Psoas muscle (tissue), 8 donors: ENCODE measurements at places on chromosomes 2 and 18. TPM values are rescaled to one million over a fixed set of nuclear protein-coding genes. Genes with fewer than 3 reads are reported as not detected.

MDH1B gene
- polyA plus RNA-seq: 0.14 TPM

HMSD gene
- polyA plus RNA-seq: not detected

DNA sequence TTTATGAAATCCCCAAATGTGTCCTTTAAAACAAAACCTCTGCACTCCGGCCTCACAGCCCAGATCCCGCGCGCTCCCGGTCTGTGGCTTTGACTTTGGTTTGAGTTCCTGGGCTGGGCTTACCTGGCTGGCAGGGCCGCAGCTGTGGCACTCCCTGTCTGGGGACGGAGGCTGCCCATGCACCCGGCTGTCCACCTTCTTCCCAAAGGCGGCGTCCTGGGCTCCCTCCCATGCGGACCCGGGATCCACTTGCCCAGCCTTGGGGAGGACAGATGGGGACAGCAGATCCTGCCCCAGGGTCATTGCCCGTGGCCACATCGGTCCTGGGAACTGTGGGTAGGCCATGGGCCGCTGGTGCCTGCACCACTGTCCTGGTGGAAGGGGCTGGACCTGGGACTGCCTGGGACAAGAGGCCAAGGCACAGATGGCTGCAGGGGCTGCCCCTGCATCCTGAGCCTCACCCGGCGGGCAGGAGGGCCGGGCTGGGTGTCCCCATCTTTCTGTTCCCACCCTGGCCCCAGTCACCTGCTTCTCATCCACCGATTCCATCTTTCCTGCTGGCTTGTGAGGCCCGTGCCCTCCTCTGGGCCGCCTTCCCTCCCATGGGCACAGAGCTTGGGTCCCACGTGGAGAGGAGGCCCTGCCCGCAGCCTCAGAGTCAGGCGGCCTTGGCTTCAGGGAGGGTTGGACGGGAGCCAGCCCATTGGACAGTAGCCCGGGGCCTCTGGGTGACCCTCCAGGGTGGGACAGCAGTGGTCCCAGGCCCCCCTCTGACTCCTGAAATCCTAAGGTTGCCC, 27.7 kb downstream of the NFATC1 start:
- DNase-seq: no peak

GRCh38 chr2:76050196-76050595, 339.5 kb upstream of the GCFC2 start:
- no peak for DNase-seq

GRCh38 chr2:175889701-175890302, 112.3 kb downstream of the LNPK start:
- no peak for DNase-seq

BMP10 gene
- not detected for polyA plus RNA-seq

PFN4 gene
- polyA plus RNA-seq: 0.35 TPM

ADRA2B gene
- 1.9 TPM for polyA plus RNA-seq

RAB31 gene
- 3.0 TPM for polyA plus RNA-seq

CYP1B1 gene
- polyA plus RNA-seq: 5.0 TPM

DNA sequence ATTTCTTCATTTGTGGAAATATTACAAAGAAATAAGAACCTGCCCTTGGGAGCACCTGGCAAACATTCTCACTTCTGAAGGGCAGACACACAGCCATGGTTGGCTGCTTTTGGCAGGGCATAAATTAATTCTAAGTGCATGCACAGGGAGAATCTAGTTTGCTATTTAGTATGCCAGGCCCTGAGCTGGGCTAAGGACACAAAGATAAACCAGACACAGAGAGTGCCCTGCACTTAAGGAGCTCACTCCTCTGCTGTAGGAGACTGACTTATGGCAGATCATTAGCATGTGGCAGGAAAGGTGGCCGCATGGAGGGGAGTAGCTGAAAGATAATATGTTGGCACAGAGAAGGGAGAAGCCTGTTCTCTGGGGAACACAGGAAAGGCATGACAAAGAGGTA, 367.0 kb downstream of the LPIN1 start:
- no peak for DNase-seq

- DNase-seq: no peak
These were observed 43.4 kb downstream of the ZNF516 start for GRCh38 chr18:76451396-76452331.

GRCh38 chr18:38313831-38314230, 748.2 kb upstream of the CELF4 start:
- no peak for DNase-seq

CCDC121 gene
- polyA plus RNA-seq: 1.6 TPM

DNA sequence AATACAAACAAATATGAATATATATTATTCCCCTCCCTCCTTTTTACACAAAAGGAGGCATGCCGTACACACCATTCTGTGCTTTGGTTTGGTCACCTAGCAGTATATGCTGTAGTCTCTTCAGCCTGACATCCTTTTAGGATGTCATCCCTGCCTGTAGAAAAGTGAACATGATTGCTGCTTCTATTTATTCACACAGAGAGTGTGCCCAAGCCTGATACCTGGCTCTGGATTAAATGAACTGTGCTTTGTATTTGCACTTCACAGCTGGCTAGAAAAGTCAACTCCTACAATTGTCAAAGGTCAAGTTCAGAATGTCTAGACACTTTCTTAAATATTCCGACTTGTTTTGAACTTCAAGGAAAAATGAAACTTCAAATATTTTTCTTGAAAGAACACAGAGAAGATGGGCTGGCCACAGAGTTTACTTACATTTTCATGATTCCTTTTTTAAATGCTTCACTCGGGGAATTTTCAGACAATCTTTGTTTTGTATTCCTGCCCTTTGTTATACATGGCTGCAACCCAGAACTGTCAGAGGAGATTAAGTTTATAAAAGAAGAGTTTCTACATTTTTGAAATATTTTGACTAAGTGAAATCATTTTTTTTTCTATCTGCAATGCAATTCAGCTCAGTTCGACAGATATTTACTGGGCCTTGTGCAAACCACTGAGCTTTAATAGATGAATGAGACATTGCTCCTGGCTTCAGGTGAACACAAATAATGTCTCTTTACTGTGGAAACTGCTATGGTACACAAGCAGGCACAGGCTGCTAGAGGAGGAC, 33.5 kb downstream of the DAPL1 start:
- DNase-seq: no peak

DNA sequence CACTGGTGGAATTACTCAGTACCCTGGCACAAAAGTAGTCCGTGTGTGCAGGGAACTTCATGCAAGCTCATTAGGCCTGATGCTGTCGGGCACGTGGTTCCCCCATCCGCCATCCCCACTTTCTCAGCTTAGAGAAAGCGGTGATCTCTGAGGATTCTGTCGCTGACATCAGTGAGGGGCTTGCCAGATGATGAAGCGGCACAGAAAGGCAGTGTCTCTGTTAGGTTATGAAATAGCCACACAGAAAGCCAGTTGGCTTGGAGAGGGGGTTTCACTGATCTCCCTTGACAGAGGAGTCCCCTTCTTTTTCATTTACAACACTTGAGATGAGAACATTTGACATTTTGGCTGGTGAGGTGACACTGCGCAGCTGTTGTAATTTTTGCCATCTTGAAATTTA, 179.7 kb downstream of the FAM210A start:
- DNase-seq: no peak

DNA sequence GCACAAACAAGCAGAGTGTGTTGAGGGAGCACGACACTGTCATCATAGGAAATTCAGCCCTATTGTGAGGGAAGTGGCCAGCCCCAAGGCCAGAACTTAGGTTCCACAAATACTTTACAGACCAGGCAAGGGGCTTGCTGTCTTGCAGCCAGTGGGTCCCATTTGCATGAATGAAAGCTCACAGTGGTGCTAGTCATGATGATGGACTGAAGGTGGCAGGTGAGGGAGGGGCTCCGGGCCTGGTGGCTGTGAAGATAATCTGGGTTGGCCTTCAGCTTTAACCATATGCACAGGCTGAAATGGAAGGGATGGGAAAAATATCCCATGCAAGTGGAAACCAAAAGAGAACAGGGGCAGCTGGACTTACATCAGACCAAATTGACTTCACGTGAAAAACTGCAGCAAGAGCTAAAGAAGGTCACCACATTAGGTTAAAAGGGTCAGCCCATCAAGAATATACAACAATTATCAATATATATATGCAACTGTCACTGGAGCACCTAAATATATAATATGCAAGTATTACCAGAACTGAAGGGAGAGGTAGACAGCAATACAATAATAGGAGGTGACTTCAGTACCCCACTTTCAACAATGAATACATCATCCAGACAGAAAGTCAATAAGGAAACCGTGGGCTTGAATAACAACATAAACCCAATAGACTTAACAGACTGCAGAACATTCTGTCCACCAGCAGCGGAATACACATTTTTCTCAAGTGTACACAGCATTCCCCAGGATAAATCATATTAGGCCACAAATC, 39.6 kb downstream of the DCDC2C start:
- no peak for DNase-seq

TNS1 gene
- polyA plus RNA-seq: 155 TPM

DNA sequence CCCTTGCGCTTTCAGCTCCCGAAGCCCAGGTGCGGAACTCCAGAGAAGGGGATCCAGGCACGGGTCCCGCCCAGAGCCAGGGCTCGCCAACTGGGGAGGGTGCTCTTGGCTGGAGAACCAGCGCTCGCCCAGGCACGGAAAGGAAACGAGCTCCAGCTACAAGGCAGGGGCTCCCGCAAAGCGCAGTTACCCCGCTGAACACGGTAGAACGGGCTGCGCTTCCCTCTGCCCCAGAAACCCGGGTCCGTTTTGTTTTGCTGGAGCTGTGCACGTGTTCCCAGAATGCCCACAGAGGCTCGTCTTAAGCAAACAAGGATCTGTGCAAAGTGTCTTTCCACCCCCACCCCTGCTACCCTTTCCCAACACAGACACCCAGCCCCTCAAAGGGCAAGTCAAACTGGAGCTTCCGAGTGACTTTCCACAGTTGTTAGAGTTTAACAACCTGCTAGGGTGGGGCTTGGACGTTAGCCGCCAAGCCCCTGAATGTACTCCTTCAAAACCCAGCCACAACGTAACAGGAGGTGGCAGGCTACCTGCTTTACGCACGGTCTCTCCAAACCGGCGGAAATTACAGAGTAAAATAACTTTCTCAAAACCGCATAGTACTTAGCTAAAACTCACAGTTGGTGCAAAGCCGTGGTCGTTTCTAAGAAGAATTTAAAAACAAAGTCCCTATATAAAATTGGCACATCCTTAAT, 775 bp downstream of the RNF125 start:
- peak; percentile 33 for DNase-seq

LYPD1 gene
- 0.04 TPM for polyA plus RNA-seq

- DNase-seq: no peak
These were observed 31.3 kb downstream of the CYP27C1 start for GRCh38 chr2:127188797-127189196.

DNA sequence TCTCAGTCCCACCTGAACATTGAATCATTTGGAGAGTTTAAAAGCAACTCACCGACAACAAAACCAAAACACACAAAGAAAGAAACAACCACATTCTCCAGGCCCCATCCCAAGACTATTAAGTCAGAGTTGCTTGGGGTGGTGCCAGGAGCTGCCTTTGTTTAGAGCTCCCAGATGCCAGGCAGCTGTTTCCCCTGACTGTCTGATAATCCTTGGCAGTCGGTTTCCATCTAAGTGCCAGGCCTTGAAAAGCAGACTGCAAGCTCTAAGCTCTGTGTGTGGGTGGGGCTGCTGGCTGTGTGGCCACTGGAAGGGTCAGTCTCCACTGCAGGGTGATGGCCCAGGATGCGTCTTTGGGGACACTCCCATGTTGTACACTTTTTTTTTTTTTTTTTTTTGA, 255.3 kb upstream of the AGAP1 start:
- DNase-seq: peak; percentile 26

SULT1C2 gene
- not detected for polyA plus RNA-seq

C2orf66 gene
- polyA plus RNA-seq: not detected

DNA sequence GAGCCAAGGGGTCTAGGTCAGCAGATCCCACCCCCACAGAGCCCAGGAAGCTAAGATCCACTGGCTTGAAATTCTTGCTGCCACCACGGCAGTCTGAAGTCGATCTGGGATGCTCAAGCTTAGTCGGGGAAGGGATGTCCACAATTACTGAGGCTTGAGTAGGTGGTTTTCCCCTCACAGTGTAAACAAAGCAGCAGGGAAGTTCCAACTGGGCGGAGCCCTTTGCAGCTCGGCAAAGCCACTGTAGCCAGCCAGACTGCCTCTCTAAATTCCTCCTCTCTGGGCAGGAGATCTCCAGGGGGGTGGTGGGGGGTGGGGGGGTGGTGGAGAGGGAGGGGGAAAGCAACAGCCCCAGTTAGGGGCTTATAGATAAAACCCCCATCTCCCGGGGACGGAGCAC, 419.5 kb downstream of the NUP35 start:
- no peak for DNase-seq

DNA sequence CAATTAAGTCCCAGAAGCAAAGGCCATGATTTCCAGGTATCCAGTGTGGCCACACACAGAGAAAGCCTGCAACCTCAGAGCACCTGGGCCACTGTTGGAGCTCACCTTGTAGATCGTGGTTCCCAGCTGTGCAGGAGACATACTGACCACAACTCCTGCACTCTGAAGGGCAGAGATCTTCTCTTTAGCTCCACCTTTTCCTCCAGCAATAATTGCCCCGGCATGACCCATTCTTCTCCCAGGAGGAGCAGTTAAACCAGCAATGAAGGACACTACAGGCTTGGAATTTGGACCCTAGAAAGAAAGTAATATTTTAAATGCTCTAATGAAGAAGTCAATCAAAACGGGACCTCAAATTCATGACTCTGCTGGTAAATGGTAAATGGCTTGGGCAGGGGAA, 33.8 kb downstream of the SUCLG1 start:
- DNase-seq: no peak

DNA sequence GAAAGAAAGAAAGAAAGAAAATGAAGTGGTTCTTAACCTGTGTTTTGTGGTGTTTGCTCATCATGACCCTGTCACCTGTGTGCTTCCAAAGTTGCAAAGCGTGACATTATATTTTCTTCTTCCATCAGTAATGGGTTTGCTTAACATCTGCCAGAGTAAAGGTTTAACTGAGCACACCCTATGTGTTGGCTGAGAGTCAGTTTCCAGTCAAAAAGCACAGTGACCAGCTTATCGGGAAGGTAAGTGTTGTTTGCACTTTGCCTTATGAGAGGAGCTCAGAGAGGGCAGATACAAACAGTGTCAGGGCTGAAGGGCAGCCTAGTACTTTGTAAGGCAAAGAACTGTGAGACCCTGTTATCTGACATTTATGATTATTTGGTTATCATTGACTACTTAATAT, 406.2 kb upstream of the CWC22 start:
- DNase-seq: no peak

- no peak for DNase-seq
These were observed 5.0 kb upstream of the PKDCC start for GRCh38 chr2:42042631-42043355.

PCGF1 gene
- 44.9 TPM for polyA plus RNA-seq

- no peak for DNase-seq
These were observed 72.9 kb downstream of the MAP3K20 start for GRCh38 chr2:173148520-173148919.

GKN2 gene
- polyA plus RNA-seq: not detected

DNA sequence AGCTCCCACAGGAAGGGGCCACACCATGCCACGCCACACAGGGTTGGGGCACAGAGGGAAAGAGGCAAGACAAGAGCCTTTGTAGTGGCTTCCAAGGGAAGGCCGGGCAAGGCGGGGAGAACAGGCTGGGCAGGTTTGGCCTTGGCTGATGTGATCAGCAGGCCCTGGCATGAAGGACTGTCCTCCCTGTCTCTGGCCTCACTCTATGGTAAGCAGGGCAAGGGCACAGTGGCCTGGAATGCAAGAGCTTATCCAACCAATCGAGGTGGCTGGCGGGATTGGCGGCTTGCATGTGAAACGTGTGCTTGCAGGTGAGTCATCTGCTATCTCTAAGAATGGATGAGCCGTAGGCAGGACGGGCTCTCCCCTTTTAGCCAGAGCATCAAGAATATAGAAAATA, 6.4 kb upstream of the ATP9B start:
- no peak for DNase-seq
